LoVo (cell line): ENCODE measurements at places on chromosomes 7 and 10.

- DNase-seq = peak; percentile 43
These were observed 386.6 kb downstream of the SH2D4B start for GRCh38 chr10:80924063-80924952.

DNA sequence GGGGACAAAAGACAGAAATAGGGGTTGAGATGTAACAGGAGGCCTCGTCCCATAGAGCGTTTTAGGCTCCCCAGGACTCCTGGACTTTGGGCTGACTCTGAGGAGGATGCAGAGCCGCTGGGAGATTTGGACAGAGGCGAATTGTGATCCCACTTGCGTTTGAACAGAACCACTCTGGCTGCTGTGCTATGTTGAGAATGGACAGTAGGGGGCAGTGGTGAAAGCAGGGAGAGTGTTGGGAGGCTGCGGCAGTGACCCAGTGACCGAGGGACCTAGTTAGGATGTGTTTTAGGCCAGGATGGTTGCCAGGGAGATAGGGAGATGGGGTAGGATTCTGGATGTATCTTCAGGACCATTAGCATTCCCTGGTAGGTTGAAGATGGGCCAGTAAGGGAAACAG is 271.6 kb downstream of the CCDC3 start:
- no peak for DNase-seq

DNA sequence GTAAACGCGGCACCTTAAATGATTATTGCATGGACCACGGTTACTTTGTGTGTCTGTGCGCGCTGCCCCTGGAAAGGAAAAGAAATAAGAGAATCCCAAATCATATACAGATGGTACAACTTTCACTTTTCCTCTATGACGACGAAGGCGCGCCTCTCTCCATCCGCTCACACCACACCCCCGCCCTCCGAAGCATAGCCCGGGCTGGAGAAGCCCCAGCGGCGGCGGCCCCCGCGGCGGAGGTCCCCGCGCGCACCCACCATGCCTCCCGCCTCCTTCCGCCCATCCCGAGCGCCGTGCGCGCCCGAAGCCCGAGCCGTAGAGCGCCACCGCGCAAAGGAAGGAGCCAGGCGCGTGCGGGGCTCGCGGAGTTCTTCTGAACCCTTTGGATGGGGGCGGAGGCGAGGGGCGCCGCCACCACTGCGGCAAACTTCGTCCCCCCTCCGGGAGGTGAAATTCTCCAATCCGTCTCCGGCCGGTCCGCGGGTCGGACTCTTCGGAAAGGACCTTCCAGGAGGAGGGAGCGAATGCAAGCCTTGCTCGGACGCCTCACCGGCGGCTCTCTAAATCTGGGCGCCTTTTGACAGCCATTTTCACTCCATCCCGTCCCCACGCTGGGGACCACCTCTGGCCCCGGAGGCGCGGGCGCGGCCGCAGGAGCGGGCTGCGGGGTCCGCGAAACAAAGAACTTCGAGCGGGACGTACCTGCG is 588 bp downstream of the GLI3 start:
- DNase-seq = no peak

GRCh38 chr7:133690740-133691139 is 436.4 kb upstream of the LRGUK start:
- DNase-seq = no peak
